ENCODE measurements at places on chromosomes 16 and 17.

DNA sequence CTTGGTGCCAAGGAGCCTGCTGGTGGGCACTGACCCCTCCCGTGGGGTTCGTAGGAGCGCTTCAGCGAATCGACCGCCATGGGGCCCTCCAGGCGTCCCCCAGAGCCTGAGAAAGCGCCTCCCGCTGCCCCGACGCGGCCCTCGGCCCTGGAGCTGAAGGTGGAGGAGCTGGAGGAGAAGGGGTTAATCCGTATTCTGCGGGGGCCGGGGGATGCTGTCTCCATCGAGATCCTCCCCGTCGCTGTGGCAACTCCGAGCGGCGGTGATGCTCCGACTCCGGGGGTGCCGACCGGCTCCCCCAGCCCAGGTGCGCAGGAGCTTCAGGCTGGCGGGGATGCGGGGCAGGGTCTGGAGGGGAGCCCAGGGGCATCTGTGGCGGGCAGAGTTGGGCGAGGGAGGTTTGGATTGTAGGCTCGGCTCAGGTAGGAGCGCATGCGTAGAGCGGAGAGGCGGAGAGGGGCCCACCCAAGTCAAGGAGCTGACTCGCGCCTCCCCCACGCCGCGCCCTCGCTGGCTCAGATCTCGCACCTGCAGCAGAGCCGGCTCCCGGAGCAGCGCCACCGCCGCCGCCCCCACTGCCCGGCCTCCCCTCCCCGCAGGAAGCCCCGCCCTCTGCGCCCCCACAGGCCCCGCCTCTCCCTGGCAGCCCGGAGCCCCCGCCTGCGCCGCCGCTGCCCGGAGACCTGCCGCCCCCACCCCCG, 19.8 kb downstream of the FMNL1 start:
- no peak for DNase-seq

DNA sequence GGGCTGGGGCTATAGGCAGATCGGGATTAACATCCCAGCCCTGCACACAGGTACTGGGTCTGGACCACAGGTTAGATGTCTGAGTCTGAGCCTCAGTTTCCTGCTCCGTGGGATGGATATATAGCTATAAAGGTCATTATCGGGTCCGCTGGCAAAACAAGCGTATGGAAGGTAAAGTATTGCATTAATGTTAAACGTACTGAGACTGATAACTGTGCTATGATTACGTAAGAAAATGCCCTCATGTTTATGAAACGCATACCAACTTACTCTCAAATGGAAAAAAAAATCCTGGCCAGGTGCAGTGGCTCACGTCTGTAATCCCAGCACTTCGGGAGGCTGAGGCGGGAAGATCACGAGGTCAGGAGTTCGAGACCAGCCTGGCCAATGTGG, 135.2 kb downstream of the CCDC182 start:
- DNase-seq = no peak

- DNase-seq = no peak
Measured at GRCh38 chr17:50144845-50145531, 5.5 kb downstream of the PPP1R9B start.

DNA sequence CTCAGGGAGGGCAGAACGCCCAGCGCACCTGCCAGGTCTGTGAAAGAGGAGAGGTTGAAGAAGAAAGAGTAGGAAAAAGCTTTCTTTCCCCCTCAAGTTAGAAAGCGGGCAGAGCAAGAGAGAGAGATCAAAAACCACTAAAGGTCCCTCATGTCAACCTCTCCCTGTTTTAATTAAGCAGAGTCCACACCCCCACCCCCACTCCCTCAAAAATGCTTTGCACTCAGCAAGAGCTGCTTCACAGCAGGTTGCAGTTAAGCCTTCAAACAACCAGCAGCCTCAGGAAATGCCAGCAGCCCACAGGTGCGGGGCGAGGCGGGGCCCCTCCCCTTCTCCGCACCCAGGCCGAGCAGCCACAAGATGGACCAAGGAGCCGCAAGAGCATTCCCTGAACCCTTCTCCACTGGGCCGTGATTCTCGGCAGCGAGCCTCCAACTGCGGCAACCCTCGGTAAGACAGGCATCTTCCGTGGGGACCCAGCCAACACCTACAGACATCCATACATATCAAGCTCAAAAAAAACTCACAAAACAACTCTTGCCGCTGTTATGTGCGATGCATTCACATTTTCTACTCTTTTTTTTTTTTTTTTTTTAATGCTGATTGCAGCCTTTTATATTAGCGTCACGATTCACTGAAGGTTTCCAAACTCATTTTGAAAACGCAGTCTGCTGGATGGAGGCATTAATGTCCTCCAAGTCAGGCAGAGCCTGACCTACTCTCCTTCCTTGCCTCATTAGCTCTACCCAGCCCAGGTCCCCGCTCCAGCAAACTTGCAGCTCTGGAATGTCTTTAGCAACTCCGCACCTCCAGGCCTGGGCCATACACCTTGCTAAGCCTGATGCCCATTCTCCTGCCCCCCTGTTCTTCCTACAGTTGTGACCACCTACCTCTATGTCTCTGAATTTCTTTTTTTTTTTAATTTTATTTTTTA, 66.1 kb downstream of the AXIN2 start:
- no peak for DNase-seq

DNA sequence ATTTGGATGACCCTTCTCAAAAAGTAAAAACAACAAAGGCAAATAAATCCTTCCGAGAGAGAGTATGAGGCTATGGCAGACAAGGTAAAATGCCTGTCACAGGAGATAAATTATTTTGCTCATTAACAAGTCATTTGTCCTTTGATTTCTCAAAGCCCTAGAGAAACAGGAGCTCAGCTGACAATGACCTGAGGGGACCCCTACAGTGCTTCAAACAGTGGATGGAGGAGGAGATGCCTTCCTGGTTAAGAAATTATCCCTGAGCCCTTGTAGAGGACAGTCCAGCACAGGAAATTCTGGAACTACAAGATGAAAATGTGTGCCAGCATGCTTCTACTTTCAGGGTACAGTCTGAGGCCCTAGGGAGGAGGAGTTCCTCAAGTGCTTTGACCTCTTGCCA, 24.0 kb upstream of the RHBDL3 start:
- DNase-seq = no peak

DNA sequence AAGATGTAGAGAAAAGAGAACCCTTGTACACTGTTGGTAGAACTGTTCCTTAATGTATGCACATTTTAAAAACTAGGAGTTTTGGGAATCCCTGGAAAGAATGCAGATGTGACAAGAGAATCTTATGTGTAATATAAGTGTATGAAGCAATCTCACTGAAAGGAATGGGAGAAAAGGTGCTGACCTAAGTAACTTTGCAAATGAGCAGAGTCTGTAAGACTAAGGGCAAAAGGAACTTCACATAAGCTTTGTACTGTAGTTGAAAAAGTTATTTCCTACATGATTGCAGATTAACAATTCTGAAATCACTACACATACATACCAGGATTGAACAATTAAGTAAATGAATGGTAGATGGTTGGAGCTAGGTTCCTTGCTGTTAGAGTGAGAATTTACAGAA, 22.3 kb downstream of the CBLN1 start:
- DNase-seq = no peak

DNA sequence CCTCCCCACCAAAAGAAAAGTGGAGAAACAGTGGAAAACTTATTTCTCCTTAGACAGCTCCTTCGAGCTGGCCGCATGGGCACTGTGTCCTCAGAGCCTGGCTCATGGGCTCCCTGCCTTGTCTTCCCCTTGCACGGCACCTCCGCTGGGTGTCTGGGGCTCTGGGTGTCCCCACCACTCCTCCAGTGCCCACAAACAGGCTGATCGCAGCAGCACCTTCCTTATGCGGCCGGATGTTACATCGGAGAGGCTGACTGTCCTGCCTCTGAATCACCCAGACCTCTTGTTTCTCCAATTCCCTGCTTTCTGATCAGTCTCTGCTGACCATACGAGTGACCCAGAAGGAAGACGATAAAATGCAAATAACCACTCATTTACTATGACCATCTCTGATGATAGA, 121.7 kb downstream of the SLC39A11 start:
- DNase-seq = no peak

- no peak for DNase-seq
Measured at GRCh38 chr17:11738151-11738550, 139.9 kb downstream of the DNAH9 start.

DNA sequence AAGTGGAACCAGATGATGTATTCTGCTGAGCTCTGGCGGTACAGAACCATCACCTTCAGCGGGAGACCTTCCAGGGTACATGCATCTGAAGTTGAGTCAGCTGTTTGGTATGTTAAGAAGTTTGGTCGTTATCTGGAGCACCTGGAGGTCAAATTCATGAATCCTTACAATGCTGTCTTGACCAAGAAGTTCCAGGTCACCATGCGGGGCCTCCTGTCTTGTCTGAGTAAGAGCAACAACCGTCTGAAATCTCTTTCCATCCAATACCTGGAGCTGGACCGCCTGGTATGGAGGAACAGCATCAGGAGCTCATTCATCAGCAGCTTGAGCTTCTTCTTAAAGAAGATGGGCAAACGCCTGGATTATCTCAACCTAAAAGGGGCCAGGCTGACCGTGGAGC, 4.0 kb downstream of the FBXO39 start:
- no peak for DNase-seq

DNA sequence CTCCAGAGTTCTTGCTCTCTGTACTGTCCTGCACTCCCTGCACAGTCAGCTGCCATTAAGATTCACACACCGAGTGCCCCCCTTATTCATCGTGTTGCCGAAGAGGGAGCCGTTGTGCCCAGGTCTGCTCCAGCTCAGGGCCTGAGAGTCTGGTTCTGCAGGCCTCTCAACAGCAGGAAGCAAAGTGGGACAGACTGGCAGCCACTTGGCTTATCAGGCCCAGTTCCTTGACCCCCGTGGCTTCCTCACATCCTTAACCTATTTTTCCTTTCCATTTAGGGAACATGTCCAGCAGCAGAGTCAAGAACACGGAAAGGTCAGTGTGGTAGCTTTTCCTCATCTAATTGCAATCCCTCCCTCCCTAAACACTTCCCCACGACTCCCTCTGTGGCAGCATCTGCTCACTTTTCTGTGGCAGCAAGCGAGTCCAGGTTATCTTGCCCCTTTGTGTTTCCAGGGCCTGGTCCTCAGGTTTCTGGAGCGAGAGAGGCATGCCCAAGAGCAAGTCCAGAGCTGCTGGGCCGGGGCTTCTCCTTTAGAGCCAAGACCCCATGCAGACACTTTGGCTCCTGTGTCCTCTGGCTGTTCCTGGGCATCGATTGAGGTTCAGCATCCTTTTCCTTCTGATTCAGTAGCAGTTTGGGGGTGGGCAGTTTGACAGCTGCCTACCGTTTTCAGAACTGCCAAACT, 22.1 kb upstream of the ADAM11 start:
- no peak for DNase-seq

- no peak for DNase-seq
Measured at GRCh38 chr17:27631411-27631760, 398 bp downstream of the LGALS9 start.

DNA sequence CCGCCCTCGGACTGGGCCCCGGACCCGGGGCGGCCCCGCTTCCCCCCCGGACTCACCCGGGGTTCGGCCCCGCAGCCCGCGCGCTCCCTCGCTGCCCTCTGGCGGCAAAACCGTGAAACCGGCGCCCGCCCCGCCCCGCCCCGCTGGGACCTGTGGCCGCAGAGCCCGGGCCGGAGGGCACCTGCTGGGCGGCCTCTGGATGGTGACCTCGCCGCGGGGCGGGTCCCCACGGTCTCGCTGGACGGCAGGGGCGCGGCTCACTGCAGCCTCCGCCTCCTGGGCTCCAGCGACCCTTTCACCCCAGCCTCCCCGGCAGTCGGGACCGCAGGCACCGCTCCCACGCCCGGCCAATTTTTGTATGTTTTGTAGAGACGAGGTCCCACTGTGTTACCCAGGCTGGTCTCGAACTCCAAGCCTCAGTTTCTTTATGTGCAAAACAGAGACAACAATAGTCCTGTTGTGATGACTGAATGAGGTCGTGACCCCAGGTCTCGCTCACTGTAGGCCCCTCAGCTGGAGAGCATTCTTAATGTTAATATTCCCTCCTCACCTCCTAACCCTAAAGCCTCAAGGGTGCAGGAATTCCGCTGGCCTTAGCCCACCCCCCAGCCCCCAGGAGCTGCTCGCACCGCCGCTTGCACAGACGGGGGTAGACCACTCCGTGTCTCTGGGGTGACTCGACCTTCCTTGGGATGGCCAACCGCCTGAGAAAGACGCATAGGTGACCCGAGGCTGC, 33.7 kb upstream of the RPH3AL start:
- no peak for DNase-seq

DNA sequence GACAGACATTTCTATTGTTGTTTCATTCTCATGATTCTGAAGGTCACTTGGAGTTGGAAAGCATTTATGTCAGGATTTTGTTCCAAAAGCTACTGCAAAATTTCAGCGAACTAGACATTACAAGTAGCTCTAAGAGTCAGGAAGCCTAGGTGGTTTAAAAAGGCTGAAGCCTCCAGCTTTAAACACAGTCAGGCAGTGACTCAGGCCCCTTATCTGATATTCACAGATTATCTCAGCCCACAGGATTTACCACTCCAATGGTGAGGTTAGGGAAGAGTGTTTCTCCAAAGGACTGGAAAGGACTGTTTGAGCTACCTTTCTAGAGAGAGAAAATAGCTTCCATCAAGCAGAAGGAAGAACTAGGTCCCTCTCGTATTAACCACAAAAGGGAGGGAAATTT, 624.4 kb upstream of the C16orf82 start:
- DNase-seq = no peak

DNA sequence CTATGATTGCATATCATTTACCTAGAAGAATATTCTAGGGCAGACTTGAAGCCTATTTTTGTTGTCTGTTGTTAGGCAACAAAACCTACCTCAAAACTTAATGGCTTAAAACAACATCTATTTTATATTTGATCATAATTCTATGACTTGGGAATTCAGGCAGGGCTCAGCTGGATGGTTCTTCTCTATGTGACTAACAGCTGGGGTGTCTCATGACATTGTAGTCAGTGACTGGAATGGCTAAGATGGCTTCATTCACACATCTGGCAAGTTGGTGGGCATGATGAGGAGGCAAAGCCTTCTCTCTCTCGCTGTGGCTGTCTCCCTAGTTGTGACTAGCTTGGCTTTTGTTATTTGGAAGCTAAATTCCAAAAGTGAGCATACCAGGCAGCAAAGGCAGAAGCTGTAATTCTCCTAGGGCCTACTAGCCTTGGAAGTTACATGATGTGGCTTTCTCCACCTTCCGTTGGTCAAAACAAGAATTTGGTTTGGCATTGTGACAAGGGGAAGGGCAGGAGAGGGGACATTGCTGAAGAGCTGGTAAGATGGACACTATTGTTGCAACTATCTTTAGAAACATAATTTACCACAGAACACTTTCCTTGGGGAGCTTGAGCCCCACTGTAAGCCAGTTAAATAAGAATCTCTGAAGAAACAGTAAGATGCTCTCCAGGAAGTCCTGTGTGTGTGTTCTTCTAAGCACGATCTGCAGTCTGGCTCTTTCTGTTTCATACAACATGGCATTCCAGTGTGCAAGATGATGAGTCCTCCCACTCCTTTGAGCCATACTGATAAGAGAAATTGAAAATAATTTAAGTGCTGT, 39.4 kb downstream of the ZNRF1 start:
- no peak for DNase-seq

GRCh38 chr17:14805348-14805747, 459.8 kb downstream of the PMP22 start:
- no peak for DNase-seq

DNA sequence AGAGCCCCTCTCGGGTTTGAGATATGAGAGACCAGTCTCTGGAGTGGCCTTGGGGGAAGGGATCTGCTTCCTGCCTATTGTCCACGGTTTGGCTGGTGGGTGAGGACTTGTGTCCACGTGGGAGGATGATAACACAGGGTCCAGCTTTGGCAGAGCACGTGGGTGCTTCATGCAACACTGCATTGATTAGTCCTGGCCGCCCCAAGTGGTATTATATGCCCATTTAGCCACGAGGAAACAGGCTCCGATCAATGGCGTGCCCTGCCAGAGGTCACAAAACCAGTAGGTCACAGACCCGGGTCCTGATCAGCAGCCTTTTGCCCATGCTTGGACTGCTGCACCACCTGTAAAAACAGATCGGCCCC, 141.6 kb downstream of the RGS9 start:
- DNase-seq = no peak

GRCh38 chr17:33266116-33266515, 27.0 kb downstream of the ASIC2 start:
- DNase-seq = no peak
